Spleen (tissue), 13 donors: ENCODE measurements at places on chromosomes 5 and 9. TPM values are rescaled to one million over a fixed set of nuclear protein-coding genes. Genes with fewer than 3 reads are reported as not detected.

DNA sequence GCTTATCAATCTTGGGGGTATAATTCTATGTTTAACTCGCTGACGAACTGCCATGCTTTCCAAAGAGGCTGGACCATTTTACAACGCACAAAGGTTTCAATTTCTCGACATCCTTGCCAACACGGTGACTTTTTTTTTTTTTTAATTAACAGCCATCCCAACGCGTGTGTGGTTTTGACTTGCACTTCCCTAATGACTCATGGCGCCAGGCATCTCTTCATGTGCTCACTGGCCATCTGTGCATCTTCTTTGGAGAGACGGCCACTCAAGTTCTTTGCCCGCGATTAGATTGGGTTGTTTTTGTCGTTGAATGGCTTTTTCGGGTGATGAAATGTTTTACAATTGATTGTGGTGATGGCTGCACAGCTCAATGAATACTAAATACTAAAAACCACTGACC, 12.5 kb upstream of the CARD9 start:
- H3K4me3 ChIP-seq, result no peak overlapping the region
- no peak overlapping the region for H3K27ac ChIP-seq
- DNase-seq, result no peak

- no peaks in the 10 kb centered on the region for H3K36me3 ChIP-seq
- no peak for DNase-seq
- no peaks in the 10 kb centered on the region for H3K4me1 ChIP-seq
- no peak overlapping the region for H3K27ac ChIP-seq
Observed at GRCh38 chr5:125348221-125348692, 601.8 kb upstream of the ZNF608 start.

- no peak overlapping the region for H3K4me3 ChIP-seq
- DNase-seq, result no peak
- no peaks in the 10 kb centered on the region for H3K4me1 ChIP-seq
- no peaks in the 10 kb centered on the region for H3K36me3 ChIP-seq
- H3K27ac ChIP-seq, result no peak overlapping the region
Observed at GRCh38 chr5:137273511-137273910, 225.6 kb downstream of the SPOCK1 start.

GRCh38 chr5:176619203-176619568, 9.2 kb upstream of the GPRIN1 start:
- H3K27ac ChIP-seq, result no peak overlapping the region
- peaks cover 4% of the 10 kb centered on the region for H3K4me1 ChIP-seq
- H3K27me3 ChIP-seq, result peaks cover 59% of the 10 kb centered on the region
- no peaks in the 10 kb centered on the region for H3K36me3 ChIP-seq
- peak overlapping the region; percentile 7 for H3K4me3 ChIP-seq

DNA sequence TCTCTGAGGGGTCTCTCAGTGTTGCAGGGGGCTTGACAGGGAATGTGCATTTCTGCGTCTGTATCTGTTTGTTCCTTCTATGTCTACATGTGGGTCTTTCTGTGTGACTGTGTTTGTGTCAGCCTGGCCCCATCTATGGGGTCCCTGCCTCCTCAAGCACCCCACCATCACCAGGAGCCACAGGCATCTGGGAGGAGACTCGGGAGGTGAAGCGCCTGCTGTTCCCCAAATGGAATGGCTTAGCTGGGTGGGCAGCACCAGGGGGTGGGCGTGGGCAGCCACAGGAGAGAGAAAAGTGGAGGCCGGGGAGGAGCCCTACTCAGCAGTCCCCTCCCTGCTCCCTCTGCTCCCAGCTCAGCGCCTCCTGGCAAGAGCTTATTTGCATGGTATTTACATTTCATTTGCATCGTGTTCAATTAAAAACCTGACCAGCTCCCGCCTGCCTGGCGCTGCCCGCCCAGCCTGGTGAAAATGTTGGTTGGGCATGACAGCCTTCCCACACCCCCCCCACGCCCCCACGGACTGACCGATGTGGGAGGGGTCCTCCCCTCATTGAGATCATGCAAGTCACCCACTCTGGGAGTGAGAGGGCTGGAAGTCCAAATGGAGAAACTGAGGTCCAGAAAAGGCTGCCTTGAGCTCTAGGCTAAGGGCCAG, 50.5 kb downstream of the CXXC5 start:
- H3K36me3 ChIP-seq, result no peaks in the 10 kb centered on the region
- H3K27me3 ChIP-seq, result peaks cover 32% of the 10 kb centered on the region
- peak; percentile 84 for DNase-seq
- peaks cover 26% of the 10 kb centered on the region for H3K4me1 ChIP-seq
- no peak overlapping the region for H3K4me3 ChIP-seq
- H3K27ac ChIP-seq, result peak overlapping the region; percentile 55

- no peak overlapping the region for H3K27ac ChIP-seq
- no peaks in the 10 kb centered on the region for H3K36me3 ChIP-seq
- no peaks in the 10 kb centered on the region for H3K4me1 ChIP-seq
- DNase-seq, result no peak
- H3K4me3 ChIP-seq, result no peak overlapping the region
Observed at GRCh38 chr9:83138422-83139135, 75.6 kb upstream of the RASEF start.

- DNase-seq, result no peak
- no peaks in the 10 kb centered on the region for H3K27me3 ChIP-seq
- no peak overlapping the region for H3K27ac ChIP-seq
- no peaks in the 10 kb centered on the region for H3K4me1 ChIP-seq
- H3K36me3 ChIP-seq, result peaks cover 5% of the 10 kb centered on the region
Observed at GRCh38 chr5:113081091-113081839, 104.7 kb downstream of the DCP2 start.

- no peak for DNase-seq
- peaks cover 45% of the 10 kb centered on the region for H3K27me3 ChIP-seq
- H3K4me1 ChIP-seq, result peaks cover 20% of the 10 kb centered on the region
- H3K4me3 ChIP-seq, result no peak overlapping the region
- no peaks in the 10 kb centered on the region for H3K36me3 ChIP-seq
- H3K27ac ChIP-seq, result no peak overlapping the region
Observed at GRCh38 chr9:101736717-101737116, 1.7 kb downstream of the GRIN3A start.

- no peaks in the 10 kb centered on the region for H3K36me3 ChIP-seq
- H3K4me3 ChIP-seq, result no peak overlapping the region
- no peaks in the 10 kb centered on the region for H3K27me3 ChIP-seq
- H3K4me1 ChIP-seq, result no peaks in the 10 kb centered on the region
Observed at GRCh38 chr5:34749431-34749873, 89.5 kb upstream of the TTC23L start.

DNA sequence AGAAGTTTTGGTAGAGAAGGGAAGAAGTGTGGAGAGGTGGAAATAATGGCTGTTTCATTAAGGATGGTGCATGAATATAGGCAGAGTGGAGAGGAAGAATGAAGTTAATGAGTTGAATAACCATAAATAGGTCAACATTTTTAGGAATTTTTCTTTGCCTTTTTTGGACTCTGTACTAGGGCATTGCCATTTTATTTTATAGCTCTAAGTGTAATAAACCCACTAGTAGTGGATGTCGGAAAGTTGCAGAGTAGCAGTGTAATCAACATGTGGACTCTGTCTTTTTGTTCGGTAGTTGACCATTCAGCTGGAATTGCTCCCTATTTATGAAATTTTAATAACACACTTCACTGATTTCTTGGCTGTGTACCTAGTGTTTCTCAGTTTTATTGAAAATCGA, 199.1 kb downstream of the WDR70 start:
- H3K4me1 ChIP-seq, result no peaks in the 10 kb centered on the region
- no peaks in the 10 kb centered on the region for H3K36me3 ChIP-seq
- no peak overlapping the region for H3K27ac ChIP-seq
- H3K4me3 ChIP-seq, result no peak overlapping the region

- H3K4me1 ChIP-seq, result peaks cover 90% of the 10 kb centered on the region
- H3K4me3 ChIP-seq, result no peak overlapping the region
- no peaks in the 10 kb centered on the region for H3K27me3 ChIP-seq
- no peak overlapping the region for H3K27ac ChIP-seq
- H3K36me3 ChIP-seq, result no peaks in the 10 kb centered on the region
Observed at GRCh38 chr5:87311405-87312279, 44.0 kb downstream of the RASA1 start.

DNA sequence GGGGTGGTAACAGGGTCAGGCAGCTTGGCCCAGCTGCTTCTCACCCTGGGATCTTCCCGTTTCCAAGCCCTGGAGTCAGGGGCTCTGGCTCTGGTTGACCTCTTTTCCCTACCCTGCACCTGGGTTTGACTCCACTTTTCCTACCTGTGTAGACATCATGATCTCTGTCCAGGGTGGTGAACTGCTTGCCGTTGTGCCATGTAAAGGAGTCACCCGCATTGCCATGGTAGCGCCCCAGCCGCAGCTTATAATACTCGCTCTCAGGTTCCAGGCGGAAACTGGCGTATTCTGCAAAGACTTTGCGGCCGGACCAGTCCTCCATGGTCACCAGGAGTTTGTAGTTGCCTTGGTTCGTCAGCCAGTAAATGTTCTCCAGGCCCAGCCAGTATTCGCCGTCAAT, 30.9 kb downstream of the ANGPTL2 start:
- peaks cover 28% of the 10 kb centered on the region for H3K36me3 ChIP-seq
- no peak overlapping the region for H3K27ac ChIP-seq

DNA sequence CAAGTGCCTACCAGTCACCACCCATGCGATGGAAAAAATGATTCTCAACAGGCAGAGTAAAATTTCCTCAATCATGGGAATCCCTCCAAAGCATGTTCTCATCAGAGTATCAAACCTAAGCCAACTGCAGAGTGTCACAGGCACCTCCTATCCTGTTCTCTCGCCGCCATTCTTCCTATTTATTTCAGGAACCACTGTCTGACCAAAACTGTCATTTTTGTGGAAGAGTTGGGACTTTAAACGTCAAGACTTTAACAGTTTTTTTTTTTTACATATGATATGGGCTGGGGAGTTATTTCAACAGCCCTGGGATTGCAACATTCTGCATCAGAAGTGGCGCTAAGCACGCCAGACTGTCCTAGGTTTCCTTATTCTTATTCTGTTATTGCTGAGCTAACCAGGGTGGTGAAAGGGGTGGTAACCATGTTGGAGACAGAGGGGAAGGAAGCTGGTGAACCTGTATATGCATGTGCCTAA, 29.5 kb downstream of the PFDN1 start:
- no peaks in the 10 kb centered on the region for H3K27me3 ChIP-seq
- no peak overlapping the region for H3K27ac ChIP-seq
- H3K4me1 ChIP-seq, result no peaks in the 10 kb centered on the region

DNA sequence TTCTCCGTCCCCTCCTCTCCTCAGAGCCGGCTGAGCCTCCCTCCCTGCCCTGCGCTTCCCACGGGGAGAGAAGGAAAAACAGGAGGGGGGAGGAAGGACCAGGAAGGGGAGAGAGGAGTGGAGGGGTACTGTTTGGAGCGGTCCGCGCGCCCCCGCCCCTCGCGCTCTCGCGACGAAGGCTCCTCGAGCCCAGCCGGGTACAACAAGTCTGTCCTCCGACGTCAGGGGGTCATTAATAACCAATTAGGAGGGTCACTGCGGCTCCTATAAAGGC, 480 bp upstream of the PRDM12 start:
- H3K4me3 ChIP-seq, result no peak overlapping the region
- H3K27ac ChIP-seq, result no peak overlapping the region
- peaks cover 100% of the 10 kb centered on the region for H3K27me3 ChIP-seq
- peaks cover 41% of the 10 kb centered on the region for H3K4me1 ChIP-seq

- no peak for DNase-seq
- no peaks in the 10 kb centered on the region for H3K36me3 ChIP-seq
- peaks cover under 1% of the 10 kb centered on the region for H3K4me1 ChIP-seq
Observed at GRCh38 chr9:107738789-107739188, 249.2 kb upstream of the KLF4 start.

- H3K4me1 ChIP-seq, result peaks cover 88% of the 10 kb centered on the region
- H3K36me3 ChIP-seq, result no peaks in the 10 kb centered on the region
- peak overlapping the region; percentile 75 for H3K27ac ChIP-seq
- DNase-seq, result peak; percentile 90
- H3K27me3 ChIP-seq, result no peaks in the 10 kb centered on the region
Observed at GRCh38 chr9:133121915-133122550, 993 bp upstream of the RALGDS start.

DNA sequence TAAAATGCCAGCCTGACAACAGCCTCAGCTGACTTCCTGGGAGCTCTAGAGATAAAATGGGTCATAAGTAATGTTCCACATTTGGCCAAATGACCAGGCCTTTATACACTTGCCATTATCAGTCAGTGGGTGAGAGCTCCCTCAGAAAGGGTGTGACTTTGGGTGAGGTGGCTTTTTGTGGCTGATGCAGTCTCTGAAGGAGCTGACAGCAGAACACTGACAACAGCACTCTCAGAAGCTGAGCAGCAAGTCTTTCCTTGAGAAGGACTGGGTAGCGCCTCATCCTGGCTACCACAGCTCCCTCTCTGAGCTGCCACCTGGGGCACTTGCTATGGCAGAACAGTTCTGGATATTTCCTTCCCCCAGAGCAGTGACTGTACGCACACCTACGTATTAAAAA, 22.0 kb upstream of the GNAQ start:
- no peaks in the 10 kb centered on the region for H3K36me3 ChIP-seq
- no peak for DNase-seq
- no peak overlapping the region for H3K4me3 ChIP-seq
- H3K4me1 ChIP-seq, result peaks cover 6% of the 10 kb centered on the region

EGFL7 gene
- total RNA-seq, result 132 TPM

EIF4E1B gene
- total RNA-seq, result not detected

SNCB gene
- not detected for total RNA-seq

PDZD2 gene
- total RNA-seq, result 2.9 TPM

ERBIN gene
- total RNA-seq, result 94.3 TPM

ENTPD2 gene
- not detected for total RNA-seq

PITX1 gene
- not detected for total RNA-seq

AQP3 gene
- 62.1 TPM for total RNA-seq

RLN1 gene
- not detected for total RNA-seq
